Fibroblast of upper back skin (primary cell): ENCODE measurements at places on chromosomes 2 and 18.

- no peak for DNase-seq
Observed at GRCh38 chr18:23859466-23860336, 154.9 kb upstream of the TTC39C start.

DNA sequence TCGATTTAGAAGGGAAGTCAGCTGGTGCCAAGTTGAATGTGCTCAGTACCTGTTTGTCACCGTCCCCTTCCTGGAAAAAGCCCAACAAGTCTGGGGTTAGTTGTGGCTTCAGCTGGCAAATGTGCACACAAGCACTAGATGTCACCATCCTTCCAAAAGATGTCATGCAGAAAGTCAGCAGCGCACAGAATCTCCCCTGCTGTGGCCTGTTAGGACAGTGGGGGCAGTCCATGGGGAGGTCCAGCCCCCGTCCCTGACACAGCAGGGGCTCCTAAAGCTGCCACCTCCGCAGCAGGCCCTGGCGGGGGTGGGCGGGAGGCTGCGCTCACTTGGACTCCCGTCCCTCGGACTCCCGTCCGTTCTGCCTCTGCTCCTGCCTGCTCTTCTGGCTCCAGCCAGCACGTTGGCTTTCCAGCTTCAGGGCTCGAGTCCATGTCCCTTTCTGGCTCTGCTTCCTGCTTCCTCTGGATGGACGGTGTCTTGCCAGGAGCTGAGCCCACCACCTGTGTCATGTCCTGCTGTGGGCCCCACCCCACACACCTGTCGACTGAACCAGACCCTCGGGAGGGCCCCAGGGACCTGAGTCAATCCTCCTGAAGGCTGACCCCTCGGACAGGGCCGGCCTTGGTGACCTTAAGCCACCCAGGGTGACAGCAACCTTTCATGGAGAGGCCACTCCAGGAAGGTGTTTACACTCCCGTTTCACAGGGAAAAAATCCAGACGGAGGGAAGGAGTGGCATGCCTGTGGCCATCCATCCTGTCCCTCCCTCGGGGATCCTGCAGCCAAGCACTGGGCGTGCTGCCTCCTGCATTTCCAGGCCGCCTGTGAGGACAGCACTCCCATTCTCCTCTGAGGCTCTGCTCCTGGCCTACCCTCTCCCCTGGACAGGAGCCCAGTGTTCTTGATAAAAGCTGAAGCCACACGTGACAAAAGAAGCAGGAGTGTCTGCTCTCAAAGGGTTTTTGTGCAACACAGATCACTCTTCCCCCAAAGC is 8.5 kb downstream of the RAB17 start:
- DNase-seq: peak; percentile 72

DNA sequence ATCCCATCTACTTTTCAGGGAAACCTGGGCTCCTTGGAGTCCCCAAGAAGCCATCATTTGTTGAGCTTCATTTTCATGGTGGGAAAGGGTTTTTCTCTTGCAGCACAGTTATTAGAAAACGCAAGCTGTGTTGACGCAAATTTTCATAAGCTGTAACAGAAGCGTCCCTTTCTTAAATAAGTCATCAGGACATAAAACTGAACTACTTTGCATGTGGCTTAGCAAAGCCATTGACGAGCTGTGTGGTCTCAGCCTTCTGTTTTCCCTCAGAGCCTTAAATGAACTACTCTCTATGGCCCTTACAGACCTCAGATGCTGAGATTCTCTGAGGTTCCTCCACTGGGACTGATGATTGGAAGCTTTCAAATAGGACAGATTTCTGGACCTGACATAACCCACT is 85.1 kb downstream of the ARL4C start:
- DNase-seq: no peak

- DNase-seq: peak; percentile 95
Observed at GRCh38 chr2:75606761-75607399, 39.7 kb upstream of the MRPL19 start.

- no peak for DNase-seq
Observed at GRCh38 chr2:40546439-40547191, 94.7 kb upstream of the SLC8A1 start.

DNA sequence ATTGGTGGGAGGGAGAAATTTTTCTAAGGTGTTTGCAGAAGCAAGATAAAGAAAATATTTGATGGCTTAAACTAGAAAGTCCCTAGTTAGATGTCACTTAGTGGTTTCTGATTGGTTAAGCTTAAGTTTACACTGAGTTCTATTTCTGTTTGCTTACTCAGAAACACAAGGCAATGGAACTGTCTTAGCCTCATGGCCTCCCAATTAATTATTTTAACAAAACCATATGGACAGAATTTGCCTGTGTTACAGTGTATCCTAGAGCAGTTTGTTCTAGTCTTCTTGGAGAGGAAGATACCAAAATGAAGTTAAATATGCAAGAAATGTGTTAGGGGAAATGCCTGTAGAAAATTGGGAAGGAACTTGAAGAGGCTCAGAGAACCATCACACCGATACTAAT is 4.6 kb upstream of the IMPACT start:
- no peak for DNase-seq

- DNase-seq: no peak
Observed at GRCh38 chr2:43314299-43314927, 88.0 kb upstream of the ZFP36L2 start.

GRCh38 chr2:223759569-223760430 is 77.6 kb downstream of the AP1S3 start:
- peak; percentile 43 for DNase-seq

DNA sequence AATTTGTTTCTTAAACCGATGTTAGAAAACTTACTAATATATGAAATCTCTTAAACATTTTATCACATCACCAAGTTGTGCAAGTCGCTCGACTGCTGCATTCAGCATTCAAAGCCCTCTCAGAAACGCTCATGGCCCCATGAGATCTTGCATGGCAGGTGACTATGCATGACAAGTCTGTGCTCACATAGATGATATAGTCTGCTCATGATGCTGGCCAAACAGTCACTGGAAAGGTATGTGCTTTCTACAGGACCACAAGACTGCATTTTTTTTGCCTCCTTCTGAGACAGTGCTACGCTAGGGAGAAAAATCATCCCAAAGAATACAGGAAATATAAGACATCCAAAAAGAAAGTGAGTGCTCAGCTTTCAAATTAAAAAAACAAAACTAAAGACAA is 98.3 kb upstream of the ZBTB14 start:
- DNase-seq: peak; percentile 75

GRCh38 chr2:127193967-127194280 is 26.2 kb downstream of the CYP27C1 start:
- peak; percentile 87 for DNase-seq

- DNase-seq: no peak
Observed at GRCh38 chr18:80244956-80245730, 2.2 kb downstream of the PARD6G start.

DNA sequence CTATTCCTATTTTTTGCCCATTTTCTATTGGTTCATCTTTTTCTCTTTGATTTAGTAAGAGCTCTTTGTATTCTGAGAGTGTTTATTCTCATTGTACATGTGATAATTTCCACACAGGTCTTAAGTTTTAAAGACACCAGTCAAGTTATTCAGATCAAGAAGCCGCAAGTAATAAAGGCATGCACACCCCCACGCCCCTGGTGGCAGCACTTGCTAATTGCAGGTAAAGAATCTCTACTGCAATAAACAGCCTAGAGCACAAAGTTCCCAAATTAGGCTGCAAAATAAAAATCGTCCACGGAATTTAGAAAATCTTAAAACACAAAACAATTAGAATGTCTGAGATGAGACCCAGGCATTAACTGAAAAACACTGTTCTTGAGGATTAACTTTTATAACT is 45.2 kb downstream of the ST3GAL5 start:
- no peak for DNase-seq
